ELR (cell line): ENCODE measurements at places on chromosomes 12 and 14.

DNA sequence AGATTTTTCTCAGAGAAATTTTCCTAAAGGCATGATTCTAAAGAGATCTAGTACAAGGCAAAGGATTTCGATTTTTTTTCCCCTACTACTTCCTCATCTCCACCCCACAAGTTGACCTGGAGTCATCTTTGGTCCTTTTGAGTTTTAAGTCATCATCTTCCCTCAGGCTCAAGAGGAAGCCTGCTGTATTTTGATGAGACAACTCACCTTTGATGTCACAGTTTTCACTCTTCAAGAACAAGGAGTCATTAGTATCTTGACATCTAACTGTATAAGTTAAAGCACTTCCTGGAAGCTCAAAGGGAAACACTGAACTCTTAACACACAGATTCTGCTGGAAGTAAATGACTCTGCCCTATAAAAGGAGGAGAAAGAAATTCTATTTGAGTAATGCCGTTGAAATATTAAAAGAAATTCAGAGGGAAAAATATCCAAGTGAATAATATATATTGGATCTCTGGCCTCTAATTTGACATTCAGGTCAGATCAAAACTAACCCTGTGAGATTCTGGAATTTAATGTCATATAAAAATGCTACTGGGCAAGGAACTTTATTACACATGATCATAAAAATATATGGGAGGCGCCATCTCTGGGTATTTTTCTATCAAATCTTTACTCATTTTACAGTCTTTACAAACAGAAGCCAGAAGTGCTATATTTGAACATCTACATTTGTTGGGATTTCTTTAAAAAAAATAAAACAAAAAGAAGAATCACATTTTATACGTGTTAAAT lies 435.0 kb downstream of the NRXN3 start:
- DNase-seq: no peak

GRCh38 chr14:78674820-78675219 lies 504.6 kb downstream of the NRXN3 start:
- no peak for DNase-seq

GRCh38 chr12:104472748-104473147 lies 16.0 kb downstream of the CHST11 start:
- no peak for DNase-seq

- no peak for DNase-seq
Observed at GRCh38 chr14:74015963-74016362, 3.1 kb downstream of the ENTPD5 start.

GRCh38 chr12:90974286-90974685 lies 19.3 kb upstream of the CCER1 start:
- DNase-seq: peak; percentile 67
